Activated effector memory CD4-positive, alpha-beta T cell treated with anti-CD3 and anti-CD28 coated beads, Interleukin-2, amount 50 U/mL, for 16 hours (primary cell): ENCODE measurements at places on chromosomes 11 and 22.

DNA sequence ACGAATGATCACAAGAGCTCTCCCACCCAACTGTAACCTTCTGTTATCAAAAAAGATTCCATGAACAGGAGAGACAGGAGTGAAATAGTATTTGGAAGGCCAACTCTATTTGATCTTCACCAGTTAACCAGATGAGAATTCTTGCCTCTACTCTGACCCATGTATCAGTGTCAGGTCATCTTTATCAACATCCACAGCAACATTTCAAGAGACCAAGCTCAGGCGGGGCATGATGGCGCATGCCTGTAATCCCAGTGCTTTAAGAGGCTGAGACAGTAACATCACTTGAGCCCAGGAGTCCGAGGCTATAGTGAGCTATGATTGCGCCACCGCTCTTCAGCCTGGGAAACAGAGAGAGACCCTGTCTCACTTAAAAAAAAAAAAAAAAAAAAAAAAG lies 62.3 kb downstream of the GAB2 start:
- DNase-seq = no peak

GRCh38 chr22:47000888-47001287 lies 238.4 kb downstream of the TBC1D22A start:
- DNase-seq = no peak

- no peak for DNase-seq
Measured at GRCh38 chr11:72627594-72628281, 46.5 kb downstream of the PDE2A start.

- DNase-seq = peak; percentile 31
Measured at GRCh38 chr11:64453466-64453865, 94.5 kb downstream of the RPS6KA4 start.

- DNase-seq = no peak
Measured at GRCh38 chr11:10351765-10352641, 47.1 kb downstream of the ADM start.
